ENCODE measurements at places on chromosomes 1 and 21.

DNA sequence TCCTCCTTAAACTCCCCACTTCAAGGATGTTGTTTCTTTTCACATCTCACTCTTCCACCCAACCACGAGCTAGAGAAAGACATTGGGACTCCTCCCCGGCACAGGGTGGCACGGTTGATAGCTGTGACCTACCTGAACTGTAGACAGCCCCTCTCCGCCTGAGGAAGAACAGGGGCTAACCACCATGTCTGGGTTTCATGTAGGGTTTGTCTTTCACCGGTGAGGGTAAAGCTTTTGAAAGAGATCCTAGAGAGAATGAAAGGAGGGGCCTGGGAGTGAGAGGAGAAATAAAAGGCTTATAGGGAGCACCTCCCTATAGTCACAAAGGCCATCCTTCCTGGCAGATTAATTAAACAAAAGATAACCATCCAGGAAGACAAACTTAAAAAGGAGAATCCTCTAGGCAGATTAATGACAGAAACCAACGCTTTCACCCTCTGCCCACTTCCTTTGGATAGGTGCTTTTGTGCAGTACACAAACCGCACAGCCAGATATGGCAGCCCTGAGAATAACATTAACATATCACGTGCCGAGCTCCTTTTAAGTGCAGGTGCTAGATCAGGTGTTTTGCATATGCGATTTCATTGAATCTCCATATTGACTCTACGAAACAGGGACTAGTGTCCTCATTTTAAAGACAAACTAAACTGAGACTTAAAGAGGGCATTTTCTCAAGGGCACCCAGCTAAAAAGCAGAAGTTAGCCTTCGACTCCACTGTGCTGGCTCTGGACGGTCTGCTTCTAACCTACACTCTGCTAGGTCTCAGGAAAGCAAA, 178.1 kb upstream of the RUNX1 start:
- no peak for DNase-seq

DNA sequence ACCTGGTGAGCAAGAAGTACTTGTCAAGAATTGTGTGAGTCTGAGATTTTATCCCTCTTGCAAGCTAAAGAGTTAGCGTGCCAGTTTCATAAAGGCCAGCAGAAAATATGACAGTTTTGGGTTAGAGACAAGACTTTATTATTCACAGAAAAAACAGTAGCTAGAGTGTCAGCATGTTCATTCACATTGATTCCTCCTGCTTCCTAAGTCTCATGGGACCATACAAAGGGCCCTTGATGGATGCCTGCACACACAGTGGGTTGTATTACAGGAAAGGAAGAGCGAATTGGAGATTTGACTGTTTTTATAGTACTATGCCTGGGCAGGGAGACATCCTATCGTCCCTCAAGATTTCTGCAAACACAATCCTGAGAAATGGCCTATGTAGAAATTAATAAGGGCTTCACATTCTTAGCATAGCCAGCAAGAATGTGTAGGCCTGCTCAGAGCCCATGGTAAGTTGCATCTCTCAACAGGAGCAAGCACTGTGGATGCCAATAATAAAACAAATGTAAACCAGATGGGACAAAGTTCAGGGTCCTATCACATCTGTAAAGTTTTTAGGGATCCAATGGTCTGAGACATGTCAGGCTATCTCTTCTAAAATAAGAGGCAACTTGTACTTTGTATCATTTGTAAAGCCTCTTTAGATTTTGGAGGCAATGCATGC, 4.0 kb upstream of the ASPM start:
- no peak for DNase-seq

- DNase-seq, result no peak
These were observed 647.3 kb upstream of the ADAMTS5 start for GRCh38 chr21:27614231-27614630.

GRCh38 chr1:109040989-109041620, 797 bp downstream of the WDR47 start:
- no peak for DNase-seq

- no peak for DNase-seq
These were observed 215.5 kb upstream of the USP25 start for GRCh38 chr21:15514073-15514946.

- no peak for DNase-seq
These were observed 8.6 kb upstream of the ACTRT2 start for GRCh38 chr1:3012456-3013291.
